ENCODE measurements at places on chromosomes 11 and 22.

DNA sequence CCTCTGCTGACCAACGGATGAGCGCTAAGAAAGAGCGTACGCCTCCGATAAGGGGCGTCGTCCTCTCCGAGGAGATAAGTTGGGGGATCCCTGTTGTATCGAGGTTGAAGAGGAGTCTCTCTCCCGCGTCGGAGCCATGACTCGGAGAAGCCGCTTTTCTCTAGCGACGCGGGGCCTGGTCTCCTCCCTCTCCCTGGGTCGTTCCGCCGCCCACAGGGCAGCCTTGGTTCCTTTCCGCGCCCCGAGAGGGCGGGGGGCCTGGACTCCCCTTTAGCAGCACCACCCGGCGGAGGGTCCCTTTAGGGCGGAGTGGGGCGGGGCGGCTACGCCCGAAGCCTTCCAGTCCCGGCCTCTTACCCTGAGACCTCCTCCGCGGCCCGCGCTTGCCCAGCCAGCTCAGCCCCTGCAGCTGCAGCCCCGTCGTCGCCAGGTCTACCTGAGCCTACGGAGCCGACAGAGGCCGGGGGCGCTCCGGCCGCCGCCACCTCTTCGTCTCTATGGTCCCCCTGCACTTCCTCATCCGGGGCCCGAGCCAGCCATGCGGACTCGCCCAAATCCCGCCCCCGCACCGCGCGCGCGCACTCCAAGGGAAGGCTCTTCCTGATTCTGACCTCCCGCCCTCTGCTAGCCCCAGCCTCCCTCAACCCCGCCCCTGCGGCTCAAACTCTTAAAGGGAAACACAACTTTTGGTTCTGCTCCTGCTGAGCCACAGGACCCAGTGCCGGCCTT, at the start of gene PRR14L:
TSS of gene PRR14L (minus strand) at position 497 of the 729 bp plus-strand sequence. CDS start 11,272 bp downstream, outside the sequence.
- peak; percentile 99 for DNase-seq

- DNase-seq = no peak
These were observed 1359.9 kb downstream of the LRRC4C start for GRCh38 chr11:40099426-40100161.

DNA sequence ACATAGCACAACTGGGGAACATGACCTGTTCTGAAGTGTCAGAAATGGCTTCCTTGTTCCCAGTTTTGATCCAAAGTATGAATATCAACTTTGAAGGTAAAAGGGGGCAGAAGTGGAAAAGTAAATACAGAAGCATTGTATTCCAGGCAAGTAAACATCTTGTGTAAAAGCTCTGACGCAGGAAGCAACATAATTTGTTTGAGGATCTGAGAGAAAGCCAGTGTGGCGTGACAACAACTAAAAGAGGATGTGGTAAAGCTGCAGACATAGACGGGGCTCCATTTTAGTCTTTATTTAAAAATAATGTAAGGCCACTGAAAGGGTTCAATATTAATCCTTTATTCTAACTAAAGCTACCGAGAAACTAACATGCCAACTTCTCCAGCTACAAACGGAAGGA, 310.2 kb downstream of the DLG2 start:
- no peak for DNase-seq

GRCh38 chr22:37260155-37260795, 16.2 kb upstream of the RAC2 start:
- no peak for DNase-seq

- DNase-seq = no peak
These were observed 11.6 kb downstream of the IGF2 start for GRCh38 chr11:2127482-2128129.

- no peak for DNase-seq
These were observed 64.1 kb downstream of the KCNJ1 start for GRCh38 chr11:128803011-128803410.

Data from stimulated activated CD4-positive, alpha-beta T cell treated with anti-CD3 and anti-CD28 coated beads, Interleukin-12 subunit alpha, Interleukin-12 subunit beta, amount 100 ng/mL, for 24 hours (primary cell).